ENCODE measurements at places on chromosomes 16 and 17.

- no peak for DNase-seq
Observed at GRCh38 chr17:82704886-82705285, 6.4 kb upstream of the RAB40B start.

DNA sequence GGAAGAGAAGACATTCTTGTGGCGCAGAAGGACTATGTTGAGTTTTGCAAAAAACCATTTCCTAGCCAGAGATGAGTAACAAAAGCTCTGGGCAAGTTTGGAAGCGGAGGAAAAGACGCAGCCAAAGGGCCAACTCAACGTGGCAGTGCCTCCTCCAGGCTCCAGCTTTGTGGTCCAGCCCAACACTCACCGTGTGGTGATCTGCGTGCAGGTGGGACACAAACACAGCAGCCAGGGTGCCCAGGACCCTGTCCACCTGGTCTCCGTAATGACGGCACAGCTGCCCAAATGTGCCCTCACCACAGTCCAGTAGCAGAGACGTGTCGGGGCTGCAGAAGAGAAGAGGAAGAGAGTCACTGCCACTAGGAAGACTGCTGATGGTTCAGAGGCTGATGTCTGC lies 21.5 kb downstream of the ELAC2 start:
- DNase-seq = no peak

DNA sequence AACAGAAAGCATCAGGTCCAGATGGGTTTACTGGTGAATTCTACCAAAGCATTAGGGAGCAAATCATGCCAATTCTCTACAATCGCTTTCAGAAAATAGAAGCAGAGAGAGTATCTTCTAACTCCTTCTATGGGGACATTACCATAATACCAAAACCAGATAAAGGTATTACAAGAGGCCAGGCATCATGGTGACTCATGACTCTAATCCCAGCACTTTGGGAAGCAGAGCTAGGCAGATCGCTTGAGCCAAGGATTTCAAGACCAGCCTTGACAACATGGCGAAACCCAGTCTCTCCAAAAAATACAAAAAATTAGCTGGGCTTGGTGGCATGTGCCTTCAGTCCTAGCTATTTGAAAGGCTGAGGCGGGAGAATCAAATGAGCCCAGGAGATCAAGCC lies 23.0 kb downstream of the HBQ1 start:
- DNase-seq = no peak

DNA sequence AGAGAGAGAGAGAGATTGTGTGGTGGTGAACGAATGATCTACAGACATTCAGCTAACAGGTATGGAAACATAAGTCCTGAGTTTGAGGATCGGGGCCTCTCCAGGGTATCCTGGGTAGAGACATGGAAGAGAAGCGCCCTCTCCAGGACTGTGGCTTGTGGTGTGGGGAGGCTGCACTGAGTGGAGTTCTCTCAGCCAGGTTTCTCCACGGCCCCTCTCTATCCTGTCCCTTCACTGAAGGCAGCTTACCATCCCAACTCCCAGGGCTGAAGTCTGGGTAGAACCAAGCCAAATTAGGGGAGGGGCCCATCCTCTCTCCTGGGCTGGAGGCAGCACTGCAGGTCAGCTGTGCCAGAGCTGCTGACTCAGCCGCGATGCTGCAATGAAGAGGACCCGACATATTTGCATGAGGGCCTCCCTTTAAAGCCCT lies 6.2 kb downstream of the C1QL1 start:
- DNase-seq = no peak

- peak; percentile 75 for DNase-seq
Observed at GRCh38 chr17:7838090-7839075, 4.4 kb downstream of the KDM6B start.

- DNase-seq = no peak
Observed at GRCh38 chr16:56769677-56770076, 39.7 kb downstream of the NUP93 start.

GRCh38 chr16:1125471-1125870 lies 27.4 kb upstream of the CACNA1H start:
- DNase-seq = no peak

- no peak for DNase-seq
Observed at GRCh38 chr17:43645765-43646481, 15.8 kb downstream of the MEOX1 start.

- peak; percentile 93 for DNase-seq
Observed at GRCh38 chr17:16013943-16014407, 14.4 kb downstream of the TTC19 start.

GRCh38 chr16:23114131-23114904 lies 34.9 kb downstream of the USP31 start:
- no peak for DNase-seq

DNA sequence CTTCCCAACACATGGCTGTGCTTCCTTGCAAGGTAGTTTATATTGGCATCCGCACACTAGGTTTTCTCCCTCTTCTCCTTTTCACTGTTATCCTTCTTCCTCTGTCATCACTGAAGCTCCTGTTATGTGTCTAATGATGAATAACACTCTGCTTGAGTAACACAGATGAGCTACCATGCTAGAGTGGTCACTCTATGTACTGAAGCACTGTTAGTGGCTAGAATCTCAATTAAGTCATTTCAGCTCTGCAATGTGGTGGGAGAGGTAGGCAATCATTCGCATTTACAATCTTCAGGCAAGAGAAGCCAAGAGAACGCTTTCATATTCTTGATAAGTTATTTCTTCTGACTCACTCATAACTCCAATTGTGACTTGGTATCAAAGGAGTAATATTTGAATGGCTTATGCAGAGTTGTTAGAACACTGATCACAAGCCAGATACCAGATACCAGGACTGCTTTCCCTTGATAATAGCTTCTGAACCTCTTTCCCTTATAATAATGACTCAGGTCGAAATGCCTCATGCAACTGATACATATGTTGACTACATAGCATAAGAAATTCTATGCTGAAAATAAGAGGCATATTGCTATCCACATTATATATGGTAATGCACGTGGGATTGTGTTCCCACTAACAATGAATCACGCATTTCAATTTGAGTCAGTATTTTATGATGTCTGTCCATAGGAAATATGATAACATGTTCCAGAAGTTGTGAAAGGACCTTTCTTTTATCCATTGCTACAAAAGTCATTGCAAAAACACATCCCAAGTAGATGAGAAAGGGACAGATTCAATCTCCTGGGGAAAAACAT lies 158.0 kb upstream of the HS3ST3A1 start:
- no peak for DNase-seq

DNA sequence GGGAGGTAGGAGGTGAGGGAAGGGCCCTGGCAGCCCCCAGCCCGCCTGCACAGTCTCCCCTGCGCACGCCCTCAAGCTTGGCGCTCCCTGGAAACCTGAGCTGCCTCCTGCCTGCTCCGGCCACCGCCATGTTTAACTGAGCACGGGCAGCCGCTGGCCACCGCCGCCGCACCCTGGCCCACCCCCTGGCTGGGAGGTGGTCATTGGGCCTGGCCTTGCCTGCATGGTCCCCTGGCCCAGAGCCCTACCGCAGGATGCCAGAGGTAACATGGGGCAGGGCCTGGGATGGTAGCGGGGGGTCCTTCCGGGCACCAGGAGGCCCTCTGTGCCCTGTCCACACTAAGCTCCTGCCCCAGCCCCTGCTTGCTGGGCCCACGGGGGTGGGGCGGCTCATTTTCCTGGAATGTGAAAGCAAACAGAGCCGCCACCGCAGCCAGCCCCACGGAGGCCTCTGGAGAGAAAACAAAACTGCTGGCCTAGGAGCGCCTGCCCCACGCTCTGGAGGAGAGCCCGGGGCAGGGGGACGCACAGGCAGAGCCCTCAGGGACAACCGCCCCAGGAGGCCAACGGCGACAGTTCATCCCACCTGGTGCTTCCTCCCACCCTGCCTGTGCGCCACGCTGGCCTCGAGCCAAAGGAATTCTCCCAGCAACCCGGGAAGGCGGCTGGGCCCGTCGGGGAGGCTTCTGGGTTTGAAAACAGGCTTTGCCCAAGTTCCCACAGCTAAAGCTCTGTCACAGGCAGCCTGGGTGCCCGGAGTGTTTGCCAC lies 8.9 kb downstream of the NHERF2 start:
- peak; percentile 74 for DNase-seq
